Caco-2 (cell line): ENCODE measurements at places on chromosomes 2 and 18. TPM values are rescaled to one million over a fixed set of nuclear protein-coding genes. Genes with fewer than 3 reads are reported as not detected.

IL18R1 gene
- not detected in 2 replicates for total RNA-seq

GREB1 gene
- total RNA-seq = 2.2 and 2.4 TPM in 2 replicates

PAX3 gene
- total RNA-seq = not detected in 2 replicates

DNA sequence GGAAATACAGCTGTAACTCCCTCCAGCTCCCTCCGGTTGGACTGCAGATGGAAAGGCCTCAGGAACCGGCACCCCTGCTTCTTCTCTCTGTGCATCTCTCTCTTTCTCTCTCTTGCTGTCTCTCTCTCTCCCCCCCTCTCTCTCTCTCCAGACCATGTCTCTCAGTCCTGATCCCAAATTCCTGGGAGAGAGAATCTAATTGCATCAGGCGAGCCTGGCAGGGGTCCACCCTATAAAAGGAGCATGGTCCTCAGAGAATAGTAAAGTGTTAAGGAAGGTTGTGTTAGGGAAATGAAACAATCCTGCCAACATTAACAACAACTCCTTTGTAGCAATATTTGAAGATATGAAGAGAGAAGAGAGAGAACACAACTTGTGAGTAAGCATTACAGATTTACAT lies 36.7 kb downstream of the VIT start:
- DNase-seq = no peak

GRCh38 chr2:17762451-17762850 lies 8.5 kb downstream of the GEN1 start:
- DNase-seq = no peak

- DNase-seq = no peak
Observed at GRCh38 chr2:71281950-71282349, 49.6 kb upstream of the ZNF638 start.

DNA sequence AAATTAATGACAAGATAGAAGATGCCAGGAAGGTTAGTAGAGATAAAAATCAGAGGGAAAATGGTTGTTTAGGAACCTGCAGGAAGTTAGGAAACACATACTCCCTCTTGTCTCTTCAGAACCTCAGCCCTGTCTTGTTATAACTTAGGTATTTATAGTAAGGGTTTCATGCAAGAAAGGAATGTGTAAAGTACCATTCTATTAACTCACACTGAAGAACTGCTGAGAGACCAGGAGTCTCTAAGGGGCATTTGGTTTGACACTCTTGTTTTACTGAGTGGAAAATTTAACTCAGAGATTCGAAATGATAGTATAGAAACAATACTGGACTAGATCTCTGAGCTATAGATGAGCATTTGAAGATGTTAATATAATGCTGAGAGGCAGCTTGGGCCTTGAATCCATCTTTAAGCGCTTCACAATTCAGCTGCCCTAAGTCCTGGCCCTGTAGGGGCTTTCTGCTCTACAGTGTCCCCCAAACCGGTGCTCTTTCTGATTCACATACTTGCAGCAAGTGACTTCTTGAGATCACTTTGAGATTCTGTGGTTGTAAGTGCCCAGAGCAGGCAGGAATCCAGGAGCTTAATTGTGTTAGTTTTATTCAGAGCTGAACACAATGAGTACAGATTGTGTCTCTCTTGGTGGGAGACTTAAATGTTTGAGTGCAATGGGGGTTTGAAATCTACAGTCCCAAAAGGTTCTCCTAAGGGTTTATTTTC lies 235.0 kb upstream of the RGPD4 start:
- no peak for DNase-seq

DNA sequence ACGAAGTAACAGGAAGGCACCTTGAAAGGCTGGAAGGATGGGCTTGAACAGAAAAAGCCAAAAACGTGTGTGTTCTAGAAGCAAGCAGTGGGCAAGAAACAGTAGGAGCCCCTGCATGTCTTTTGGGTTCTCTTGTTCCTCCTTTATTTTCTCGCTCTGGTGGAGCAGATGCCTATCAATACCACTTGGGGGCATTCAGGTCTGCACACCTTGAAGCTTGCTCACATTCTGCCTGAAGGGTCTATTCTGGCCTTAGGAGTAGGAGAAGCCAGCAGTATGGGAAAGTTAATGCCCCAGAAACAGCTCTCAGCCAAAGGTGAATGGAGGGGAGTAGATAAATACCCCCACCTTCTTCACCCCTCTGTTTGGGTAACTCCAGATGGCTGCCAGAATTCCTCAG lies 204.5 kb downstream of the TXNL1 start:
- no peak for DNase-seq

DNA sequence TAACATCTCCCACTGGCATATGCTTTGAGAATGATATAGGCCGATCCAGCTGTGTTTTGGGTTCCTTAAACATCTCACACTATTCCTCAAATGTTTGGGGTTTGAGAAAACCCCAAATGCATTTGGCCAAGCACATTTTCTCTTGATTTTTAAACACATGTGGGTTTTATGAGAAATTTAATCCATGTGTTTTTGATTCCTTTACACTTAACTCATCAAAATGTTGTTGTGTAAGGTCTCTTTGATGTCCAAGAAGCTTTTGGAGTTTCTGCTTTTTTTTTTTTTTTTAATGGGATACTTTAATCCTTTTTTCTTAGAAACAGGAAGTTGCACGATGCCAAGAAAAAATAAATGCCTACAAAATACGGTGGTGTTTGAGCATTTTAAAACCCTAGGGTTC lies 339.8 kb upstream of the TCF4 start:
- no peak for DNase-seq

DNA sequence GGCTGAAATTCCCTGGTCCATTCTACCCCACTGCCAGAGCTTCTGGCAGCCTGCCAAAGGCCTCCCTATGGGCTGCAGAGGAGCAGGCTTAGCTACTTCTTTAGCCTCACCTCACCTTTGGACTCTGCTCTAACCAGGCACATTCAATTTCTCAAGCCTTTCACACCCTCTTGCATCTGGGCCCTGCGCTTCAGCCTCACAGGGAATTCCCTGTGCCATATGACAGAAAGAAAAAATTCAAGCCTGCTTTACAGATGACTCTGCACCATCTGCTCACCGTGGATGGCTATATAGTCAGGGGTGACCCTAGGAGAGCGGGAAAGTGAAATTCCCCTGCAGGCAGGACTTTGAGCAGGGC lies 62.5 kb downstream of the REEP1 start:
- peak; percentile 73 for DNase-seq

GRCh38 chr2:36839976-36840617 lies 126.2 kb downstream of the STRN start:
- DNase-seq = no peak

- DNase-seq = no peak
Observed at GRCh38 chr2:145939949-145940348, 1420.0 kb upstream of the ZEB2 start.

- DNase-seq = no peak
Observed at GRCh38 chr2:67453310-67453709, 56.2 kb downstream of the ETAA1 start.
